ENCODE measurements at places on chromosomes 11 and 22. TPM values are rescaled to one million over a fixed set of nuclear protein-coding genes. Genes with fewer than 3 reads are reported as not detected.

The IL10RA gene
- 4.2 TPM for total RNA-seq

The TRIM51 gene
- not detected for total RNA-seq

The GAL3ST1 gene
- 2.7 TPM for total RNA-seq

The FAT3 gene
- total RNA-seq, result 83.2 TPM

The PKDREJ gene
- total RNA-seq, result 0.05 TPM

The GAL3ST3 gene
- 8.4 TPM for total RNA-seq

The FAR1 gene
- 126 TPM for total RNA-seq

The TRIM66 gene
- total RNA-seq, result 13.0 TPM

The SGSM1 gene
- total RNA-seq, result 3.6 TPM

The MCAT gene
- total RNA-seq, result 17.4 TPM

The BTBD18 gene
- total RNA-seq, result not detected

The OR52A1 gene
- total RNA-seq, result not detected

The GRAMD1B gene
- total RNA-seq, result 92.0 TPM

The RGL4 gene
- total RNA-seq, result not detected

The OR2AG2 gene
- 0.16 TPM for total RNA-seq

The CD6 gene
- 0.49 TPM for total RNA-seq

The MS4A6E gene
- not detected for total RNA-seq

The IFITM10 gene
- total RNA-seq, result 9.5 TPM

The TRIM48 gene
- not detected for total RNA-seq

The MFRP gene
- total RNA-seq, result 5.8 TPM

The PARVG gene
- total RNA-seq, result 5.8 TPM

The RIN1 gene
- total RNA-seq, result 3.0 TPM

The EFEMP2 gene
- total RNA-seq, result 65.5 TPM

The TIMP3 gene
- total RNA-seq, result 237 TPM

The GLYATL1 gene
- 5.0 TPM for total RNA-seq

The PLAAT4 gene
- total RNA-seq, result 9.8 TPM

The NEU3 gene
- total RNA-seq, result 20.1 TPM

The ANO5 gene
- total RNA-seq, result 14.8 TPM

The ARHGEF17 gene
- 60.8 TPM for total RNA-seq

The RBMXL2 gene
- not detected for total RNA-seq

The APOL4 gene
- 12.1 TPM for total RNA-seq

The SLC39A13 gene
- 52.1 TPM for total RNA-seq

The HBG1 gene
- total RNA-seq, result 6.3 TPM

The VSIG2 gene
- 0.55 TPM for total RNA-seq

The PKNOX2 gene
- 9.7 TPM for total RNA-seq

The ENTHD1 gene
- not detected for total RNA-seq

The OR6A2 gene
- total RNA-seq, result 0.55 TPM

The CABP4 gene
- total RNA-seq, result 6.3 TPM

The HSPB2 gene
- total RNA-seq, result 1.9 TPM

The WT1 gene
- not detected for total RNA-seq

The SORL1 gene
- total RNA-seq, result 34.2 TPM

The OR52H1 gene
- 0.66 TPM for total RNA-seq

The FOLR2 gene
- total RNA-seq, result 11.8 TPM

The DDTL gene
- not detected for total RNA-seq

The MMP13 gene
- not detected for total RNA-seq

The SEC14L6 gene
- 4.1 TPM for total RNA-seq

The ZBTB16 gene
- total RNA-seq, result 26.2 TPM

The PPP6R3 gene
- 247 TPM for total RNA-seq

The BATF2 gene
- 0.16 TPM for total RNA-seq

The SYNGR1 gene
- 82.6 TPM for total RNA-seq

The KDM4E gene
- total RNA-seq, result not detected

The CLMP gene
- 39.9 TPM for total RNA-seq

The FXYD2 gene
- 2.6 TPM for total RNA-seq

The NLRP14 gene
- total RNA-seq, result 0.88 TPM

The GPR83 gene
- 1.3 TPM for total RNA-seq

All from camera-type eye (tissue), 1 donor.